ENCODE measurements at places on chromosomes 4 and X. TPM values are rescaled to one million over a fixed set of nuclear protein-coding genes. Genes with fewer than 3 reads are reported as not detected.

GJB1 gene
- not detected for polyA plus RNA-seq

ABCG2 gene
- not detected for polyA plus RNA-seq

DNA sequence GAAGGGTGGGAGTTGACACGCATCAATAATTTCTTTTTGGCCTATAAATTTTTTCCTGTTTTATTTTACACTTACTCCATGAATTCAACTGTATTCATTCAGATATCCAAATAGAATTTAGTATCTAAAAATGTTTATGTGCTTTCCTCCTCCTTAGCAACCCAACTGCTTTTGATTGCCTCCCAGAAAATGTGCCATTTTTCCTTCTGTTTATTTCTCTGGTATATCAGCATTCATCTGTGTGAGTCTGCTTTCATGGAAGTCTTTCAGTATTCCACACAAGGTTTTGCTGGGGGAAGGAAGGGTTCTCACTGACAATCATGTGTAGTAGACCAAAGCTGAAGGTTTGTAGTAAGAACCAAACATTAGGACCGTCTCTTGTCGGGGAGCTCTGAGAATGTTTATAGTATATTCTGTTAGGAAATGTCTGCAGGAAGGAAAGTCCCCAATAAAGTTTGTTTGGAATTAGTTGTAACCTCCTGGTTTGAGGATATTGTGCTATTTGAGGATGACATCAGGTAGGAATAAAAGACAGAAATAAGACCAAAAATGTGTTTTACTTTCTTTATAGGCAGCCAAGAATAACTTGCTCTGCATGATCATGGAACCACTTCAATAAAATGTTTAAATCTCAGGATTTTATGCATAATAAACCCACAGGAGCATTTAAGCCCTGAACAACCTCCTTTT lies 673.6 kb upstream of the INTU start:
- H3K27ac ChIP-seq, result no peak overlapping the region
- DNase-seq, result no peak
- H3K4me3 ChIP-seq, result no peak overlapping the region
- H3K27me3 ChIP-seq, result no peaks in the 10 kb centered on the region

- H3K36me3 ChIP-seq, result no peaks in the 10 kb centered on the region
- H3K4me3 ChIP-seq, result no peak overlapping the region
- no peaks in the 10 kb centered on the region for H3K4me1 ChIP-seq
- H3K27ac ChIP-seq, result no peak overlapping the region
- no peak for DNase-seq
Observed at GRCh38 chr4:17008834-17009345, 110.4 kb upstream of the LDB2 start.

CXorf65 gene
- polyA plus RNA-seq, result not detected

DNA sequence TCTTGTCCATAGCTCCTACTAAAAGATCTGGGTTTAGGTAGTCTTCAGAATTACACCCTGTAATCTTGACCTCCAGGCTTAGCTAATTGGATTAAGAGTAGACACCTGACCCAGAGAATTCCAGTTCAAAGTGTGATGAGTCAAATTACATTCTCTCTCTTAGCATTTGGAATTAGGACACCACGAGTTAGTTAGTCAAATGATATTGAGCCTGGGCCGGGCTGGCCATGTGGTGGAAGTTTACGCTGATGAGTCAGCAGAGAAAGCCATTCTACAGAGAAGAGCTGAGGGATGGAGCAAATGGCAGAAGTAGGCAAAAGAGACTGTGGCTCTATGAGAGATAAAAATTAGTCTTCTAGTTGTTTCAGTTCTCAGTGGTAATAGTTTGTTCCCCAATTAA lies 31.1 kb downstream of the CEP44 start:
- DNase-seq, result no peak
- H3K27ac ChIP-seq, result peak overlapping the region; percentile 57
- peaks cover 5% of the 10 kb centered on the region for H3K4me1 ChIP-seq
- no peaks in the 10 kb centered on the region for H3K27me3 ChIP-seq
- H3K36me3 ChIP-seq, result peaks cover 59% of the 10 kb centered on the region

DNA sequence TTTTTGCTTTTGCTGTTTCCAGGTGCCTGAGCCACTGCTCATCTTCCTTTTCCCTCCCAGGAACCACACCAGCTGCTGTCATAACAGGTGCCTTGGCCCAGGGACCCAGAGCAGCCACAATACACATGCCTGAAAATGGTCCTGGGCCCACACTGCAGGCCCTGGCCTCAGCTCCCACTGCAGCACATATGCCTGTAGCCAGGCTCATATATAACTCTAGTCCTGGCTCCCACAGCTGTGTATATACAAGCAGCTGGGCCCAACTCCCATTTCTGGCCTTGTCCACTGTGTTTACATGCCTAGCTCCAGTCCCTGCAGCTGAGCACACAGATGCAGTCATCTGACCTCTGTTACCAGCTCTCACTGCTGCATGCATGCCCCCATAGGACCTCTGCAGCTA lies 930.5 kb downstream of the ADGRL3 start:
- DNase-seq, result no peak
- no peak overlapping the region for H3K27ac ChIP-seq
- H3K4me1 ChIP-seq, result no peaks in the 10 kb centered on the region
- H3K4me3 ChIP-seq, result no peak overlapping the region

CNGA1 gene
- polyA plus RNA-seq, result not detected

- no peak overlapping the region for H3K27ac ChIP-seq
- no peaks in the 10 kb centered on the region for H3K4me1 ChIP-seq
- H3K27me3 ChIP-seq, result peaks cover 15% of the 10 kb centered on the region
- no peaks in the 10 kb centered on the region for H3K36me3 ChIP-seq
- DNase-seq, result no peak
Observed at GRCh38 chr4:171812333-171812664, 905 bp upstream of the GALNTL6 start.

DNA sequence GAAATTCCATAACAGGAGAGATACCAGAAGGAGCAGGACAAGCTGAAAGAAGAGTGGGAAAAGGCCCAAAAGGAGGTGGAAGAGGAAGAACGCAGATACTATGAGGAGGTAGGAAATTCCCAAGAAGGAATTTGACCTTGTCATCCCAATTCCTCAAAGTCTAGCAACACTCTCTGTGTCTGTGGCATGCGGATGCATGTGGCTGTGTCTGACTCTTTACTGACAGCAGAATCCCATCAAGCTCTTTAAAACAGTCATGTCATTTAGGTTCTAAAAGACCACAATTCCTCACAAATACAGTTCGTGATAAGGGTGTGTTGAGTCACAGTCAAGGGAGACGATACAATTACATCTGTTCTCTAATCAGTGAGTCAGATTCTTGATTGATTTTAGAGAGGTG lies 68.5 kb downstream of the PHOX2B start:
- H3K4me3 ChIP-seq, result no peak overlapping the region
- H3K27me3 ChIP-seq, result peaks cover 12% of the 10 kb centered on the region
- no peak for DNase-seq
- H3K4me1 ChIP-seq, result no peaks in the 10 kb centered on the region

HTR2C gene
- polyA plus RNA-seq, result not detected

DNA sequence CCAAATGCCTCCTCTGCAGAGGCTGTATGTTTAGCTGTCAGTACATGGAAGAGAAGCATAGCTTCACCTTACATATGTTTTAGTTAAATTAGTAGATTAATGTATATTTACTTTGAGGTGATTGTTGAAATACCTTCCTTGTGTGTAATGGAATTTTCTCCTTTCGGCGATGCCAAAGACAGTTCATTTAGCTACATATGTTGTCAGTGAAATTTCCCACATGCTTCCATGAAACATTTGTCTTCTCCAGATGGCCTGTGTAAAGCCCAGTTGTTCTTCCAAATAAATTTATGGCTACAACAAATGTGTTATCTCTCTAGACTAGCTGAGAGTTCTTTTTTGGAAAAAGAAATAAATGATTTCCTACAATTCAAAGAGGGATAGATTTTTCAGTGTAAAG lies 95.2 kb downstream of the GPAT3 start:
- H3K36me3 ChIP-seq, result no peaks in the 10 kb centered on the region
- H3K4me1 ChIP-seq, result no peaks in the 10 kb centered on the region
- DNase-seq, result no peak
- H3K4me3 ChIP-seq, result no peak overlapping the region

DNA sequence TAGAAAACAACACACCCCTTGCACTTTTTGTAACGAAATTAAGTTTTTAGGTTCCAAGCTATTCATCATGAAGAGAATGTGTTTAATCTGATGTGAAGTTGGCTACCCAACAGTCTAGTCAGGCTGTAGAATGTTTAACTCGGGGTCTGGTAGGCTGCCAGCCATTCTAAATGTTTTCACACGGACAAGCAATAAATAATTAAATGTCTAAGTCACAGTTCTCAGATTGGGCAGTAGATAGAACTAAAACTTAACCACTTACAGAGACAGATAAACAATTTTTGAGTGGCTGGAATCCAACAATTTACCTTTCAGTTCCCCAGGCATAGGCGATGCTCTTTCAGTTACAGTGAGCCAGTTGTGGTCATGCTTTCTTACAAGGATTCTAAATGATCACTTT lies 66.5 kb downstream of the CHIC2 start:
- H3K36me3 ChIP-seq, result peaks cover 16% of the 10 kb centered on the region
- H3K27me3 ChIP-seq, result no peaks in the 10 kb centered on the region
- no peak overlapping the region for H3K27ac ChIP-seq
- H3K4me3 ChIP-seq, result no peak overlapping the region

DNA sequence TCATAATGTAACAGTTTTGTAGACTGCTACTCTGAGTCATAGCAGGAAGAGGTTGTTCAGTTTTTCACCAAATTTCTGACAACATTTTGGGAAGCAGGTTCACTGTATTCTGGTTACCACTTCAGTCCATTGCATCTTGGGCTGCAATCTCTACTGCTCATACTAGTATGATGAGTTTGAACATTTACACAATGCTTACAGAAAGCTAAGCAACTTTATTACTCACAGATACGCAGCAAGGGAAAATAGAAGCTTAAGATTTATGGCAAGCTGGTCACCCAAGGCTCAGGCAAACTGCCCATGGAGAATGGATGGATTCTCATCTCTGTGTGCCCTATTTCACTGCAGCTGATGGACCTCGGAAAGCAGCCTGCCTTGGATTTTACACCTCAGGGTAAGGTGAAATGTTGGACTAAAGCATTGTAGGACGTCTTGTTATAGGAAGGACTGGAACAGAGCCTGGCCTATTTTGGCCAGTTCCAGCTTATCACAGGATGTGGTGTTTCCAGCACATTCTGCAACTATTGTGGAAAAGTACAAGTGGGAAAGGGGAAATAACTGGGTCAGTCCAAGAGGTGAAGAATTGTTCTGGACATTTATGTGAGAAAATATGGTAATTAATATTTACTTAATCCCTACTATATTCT lies 887.1 kb upstream of the AGA start:
- no peak overlapping the region for H3K27ac ChIP-seq
- H3K4me3 ChIP-seq, result no peak overlapping the region
- H3K27me3 ChIP-seq, result no peaks in the 10 kb centered on the region
- H3K36me3 ChIP-seq, result no peaks in the 10 kb centered on the region

- no peaks in the 10 kb centered on the region for H3K27me3 ChIP-seq
- no peaks in the 10 kb centered on the region for H3K36me3 ChIP-seq
- H3K4me1 ChIP-seq, result no peaks in the 10 kb centered on the region
- DNase-seq, result no peak
- no peak overlapping the region for H3K4me3 ChIP-seq
- no peak overlapping the region for H3K27ac ChIP-seq
Observed at GRCh38 chr4:111695677-111696076, 449.6 kb upstream of the FAM241A start.

TEC gene
- polyA plus RNA-seq, result 1.4 TPM

- no peak for DNase-seq
- peaks cover 6% of the 10 kb centered on the region for H3K4me1 ChIP-seq
- no peak overlapping the region for H3K4me3 ChIP-seq
- no peaks in the 10 kb centered on the region for H3K36me3 ChIP-seq
- no peak overlapping the region for H3K27ac ChIP-seq
Observed at GRCh38 chr4:67988991-67989390, 25.7 kb upstream of the TMPRSS11A start.

All from naive thymus-derived CD8-positive, alpha-beta T cell (primary cell).